ENCODE measurements at places on chromosomes 16 and 17.

DNA sequence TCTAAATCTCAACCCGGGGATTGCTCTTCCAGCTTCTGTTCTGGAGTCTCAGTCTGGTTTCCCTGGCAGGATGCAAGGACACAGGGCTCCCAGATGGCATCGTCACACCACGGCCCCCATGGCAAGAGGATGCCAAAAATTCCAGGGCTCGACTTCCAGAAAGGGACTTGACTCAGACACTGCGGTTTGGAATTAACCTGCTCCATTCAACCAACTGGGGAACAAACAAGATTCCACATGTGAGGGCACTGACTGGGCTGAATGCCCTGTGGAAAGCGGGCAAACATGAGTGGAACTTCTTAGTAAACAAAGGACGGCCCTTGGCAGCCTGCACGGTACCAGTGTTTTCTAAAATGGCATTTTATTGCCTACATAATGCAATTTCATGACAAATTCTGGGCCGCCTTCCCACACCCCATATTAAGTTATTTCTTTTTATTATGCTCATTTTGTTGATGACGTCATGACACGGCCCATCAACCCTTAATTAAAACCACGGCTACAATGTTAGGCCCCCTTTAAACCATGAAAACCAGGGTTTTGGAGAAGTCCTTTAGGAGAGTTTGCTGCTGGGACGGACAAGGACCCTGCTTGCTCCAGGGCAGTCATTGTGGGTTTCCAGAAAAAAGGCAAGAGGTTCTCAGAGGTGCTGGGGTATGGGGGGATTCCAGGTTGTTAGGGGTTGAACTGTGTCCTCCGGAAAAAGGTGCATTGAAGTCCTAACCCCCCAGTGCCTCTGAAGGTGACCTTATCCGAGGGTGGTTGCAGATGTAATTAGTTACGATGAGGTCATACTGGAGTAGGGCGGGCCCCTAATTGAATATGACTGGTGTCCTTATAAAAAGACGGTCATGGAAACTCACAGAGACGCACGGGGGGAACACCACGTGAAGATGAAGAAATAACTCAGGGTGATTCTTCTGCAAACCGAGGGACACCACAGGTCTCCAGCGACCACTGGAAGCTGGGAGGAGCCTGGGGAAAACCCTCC, 205.6 kb downstream of the FOXL1 start:
- H3K27ac ChIP-seq = no peak overlapping the region
- H3K36me3 ChIP-seq = no peaks in the 10 kb centered on the region
- no peak for DNase-seq
- H3K4me3 ChIP-seq = no peak overlapping the region
- no peaks in the 10 kb centered on the region for H3K4me1 ChIP-seq

DNA sequence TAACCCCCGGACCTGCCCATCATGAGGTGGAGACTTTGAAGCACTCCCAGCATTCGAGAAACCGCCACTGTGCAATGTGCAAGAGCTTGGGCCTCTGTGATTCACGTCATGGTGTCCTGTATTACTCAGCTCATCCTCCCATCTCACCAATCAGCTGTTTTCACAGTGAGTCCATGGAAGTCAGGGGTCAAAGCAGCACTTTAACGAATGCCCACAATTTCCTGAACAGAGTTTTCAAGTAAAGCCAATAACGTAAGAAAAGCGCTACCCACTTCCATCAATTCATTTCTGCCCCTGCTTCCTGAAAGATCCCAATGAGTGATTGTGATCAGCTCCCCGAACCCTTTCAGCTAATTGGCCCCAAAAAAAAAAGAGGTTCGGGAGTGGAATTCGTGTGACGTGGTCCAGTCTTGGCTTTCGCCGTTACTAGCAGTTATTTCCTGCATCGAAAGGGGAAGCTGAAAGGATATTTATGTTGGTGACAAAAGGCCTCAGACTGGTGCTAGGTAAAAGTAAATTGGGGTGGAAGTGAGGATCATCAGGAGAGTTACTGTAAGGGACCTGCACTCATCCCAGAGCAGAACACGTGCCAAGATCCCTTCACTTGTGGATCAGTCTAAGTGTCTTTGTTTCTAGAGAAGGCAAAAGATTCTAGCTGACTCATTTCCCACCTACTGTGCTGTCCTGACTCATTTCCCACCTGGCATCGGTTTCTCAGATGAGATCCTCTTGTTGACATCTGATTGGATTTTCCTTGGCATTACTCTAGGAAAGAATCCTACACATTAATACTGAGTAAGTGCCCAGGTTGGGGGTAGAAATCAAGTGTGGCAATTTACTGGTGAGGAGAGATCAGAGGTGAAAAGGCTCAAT, 136.7 kb upstream of the NUDT7 start:
- H3K4me1 ChIP-seq = peaks cover 4% of the 10 kb centered on the region
- no peak for DNase-seq
- H3K4me3 ChIP-seq = no peak overlapping the region
- H3K27me3 ChIP-seq = no peaks in the 10 kb centered on the region

- H3K4me1 ChIP-seq = peaks cover 10% of the 10 kb centered on the region
- H3K27me3 ChIP-seq = no peaks in the 10 kb centered on the region
- no peak overlapping the region for H3K4me3 ChIP-seq
- no peaks in the 10 kb centered on the region for H3K36me3 ChIP-seq
Observed at GRCh38 chr16:87506423-87507350, 13.9 kb upstream of the ZCCHC14 start.

- H3K27ac ChIP-seq = peak overlapping the region; percentile 77
- no peaks in the 10 kb centered on the region for H3K4me1 ChIP-seq
- DNase-seq = no peak
- peak overlapping the region; percentile 66 for H3K4me3 ChIP-seq
Observed at GRCh38 chr16:1929105-1929504, 10.9 kb upstream of the HS3ST6 start.

GRCh38 chr16:86231996-86232350, 278.4 kb upstream of the FOXF1 start:
- no peaks in the 10 kb centered on the region for H3K4me1 ChIP-seq
- H3K27ac ChIP-seq = no peak overlapping the region
- no peaks in the 10 kb centered on the region for H3K27me3 ChIP-seq
- no peak for DNase-seq
- no peak overlapping the region for H3K4me3 ChIP-seq
